T-cell (primary cell): ENCODE measurements at places on chromosomes 16 and 17.

DNA sequence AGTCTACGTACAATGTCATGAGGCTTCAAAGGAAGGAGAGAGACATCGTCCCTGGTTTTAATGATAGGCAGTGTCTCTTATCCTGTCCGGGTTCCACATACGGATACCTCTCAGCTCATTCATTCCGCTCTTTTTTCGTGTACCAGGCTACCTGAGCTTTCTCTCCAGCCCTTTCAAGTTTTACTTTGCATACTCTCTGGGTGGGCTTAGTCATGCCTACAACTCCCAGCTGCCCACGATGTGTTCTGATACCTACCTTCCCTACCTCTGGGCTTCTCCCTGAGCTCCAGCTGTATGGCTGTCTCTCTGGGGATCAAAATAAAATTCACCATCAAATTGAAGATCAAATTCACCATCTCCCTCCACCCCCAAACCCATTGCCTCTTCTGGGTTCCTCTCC is 354.0 kb upstream of the EEF2KMT start:
- no peaks in the 10 kb centered on the region for H3K27me3 ChIP-seq
- H3K4me3 ChIP-seq: no peak overlapping the region
- H3K36me3 ChIP-seq: no peaks in the 10 kb centered on the region
- H3K27ac ChIP-seq: no peak overlapping the region
- no peaks in the 10 kb centered on the region for H3K4me1 ChIP-seq

DNA sequence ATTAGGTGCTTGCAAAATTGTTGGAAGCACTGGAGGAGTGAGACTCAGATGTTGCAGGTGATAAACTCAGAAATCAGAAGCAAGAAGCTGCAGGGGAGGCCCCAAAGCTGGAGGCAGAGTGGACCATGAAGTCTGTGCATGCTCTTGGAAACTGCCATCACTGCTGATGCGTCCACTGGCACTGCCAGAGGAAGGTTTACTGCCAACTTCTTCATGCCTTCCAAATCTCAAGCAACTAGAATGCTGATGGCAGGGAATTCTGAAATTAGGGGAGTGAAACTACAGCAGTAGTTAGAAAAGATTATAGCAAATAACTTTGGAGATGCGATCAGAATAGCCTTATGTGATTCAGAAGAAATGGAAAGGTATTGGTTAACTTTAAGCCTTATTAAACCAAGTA is 277.1 kb upstream of the SDK2 start:
- H3K27me3 ChIP-seq: no peaks in the 10 kb centered on the region

- H3K4me3 ChIP-seq: no peak overlapping the region
- DNase-seq: no peak
- H3K27ac ChIP-seq: no peak overlapping the region
- H3K36me3 ChIP-seq: peaks cover 18% of the 10 kb centered on the region
Observed at GRCh38 chr16:89132194-89133005, 38.7 kb downstream of the ACSF3 start.

GRCh38 chr16:12219992-12220391 is 243.5 kb downstream of the SNX29 start:
- no peaks in the 10 kb centered on the region for H3K4me1 ChIP-seq
- no peak overlapping the region for H3K27ac ChIP-seq
- DNase-seq: no peak
- no peak overlapping the region for H3K4me3 ChIP-seq

DNA sequence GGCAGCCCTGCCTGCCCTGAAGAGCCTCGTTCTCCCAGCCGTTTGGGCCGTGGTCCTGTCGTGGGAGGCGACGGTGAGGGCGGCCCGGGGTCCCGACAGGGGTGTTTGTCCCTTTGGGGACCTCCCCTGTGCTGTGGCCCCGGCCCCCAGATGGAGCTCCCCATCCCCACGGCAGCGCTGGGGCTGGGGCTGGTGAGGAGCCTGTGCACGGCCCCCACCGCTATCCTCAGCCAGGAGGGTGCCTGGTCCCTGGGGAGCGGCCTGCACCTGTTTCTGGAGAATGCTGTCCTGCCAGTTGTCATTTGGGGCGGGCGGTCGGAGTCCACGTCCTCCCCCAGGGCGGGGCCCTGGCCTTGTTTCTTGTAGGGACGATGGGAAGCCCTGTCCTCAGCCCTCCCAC is 6.6 kb downstream of the CAPN15 start:
- peaks cover 24% of the 10 kb centered on the region for H3K36me3 ChIP-seq
- H3K27ac ChIP-seq: no peak overlapping the region
- peaks cover 25% of the 10 kb centered on the region for H3K4me1 ChIP-seq
- H3K27me3 ChIP-seq: no peaks in the 10 kb centered on the region

DNA sequence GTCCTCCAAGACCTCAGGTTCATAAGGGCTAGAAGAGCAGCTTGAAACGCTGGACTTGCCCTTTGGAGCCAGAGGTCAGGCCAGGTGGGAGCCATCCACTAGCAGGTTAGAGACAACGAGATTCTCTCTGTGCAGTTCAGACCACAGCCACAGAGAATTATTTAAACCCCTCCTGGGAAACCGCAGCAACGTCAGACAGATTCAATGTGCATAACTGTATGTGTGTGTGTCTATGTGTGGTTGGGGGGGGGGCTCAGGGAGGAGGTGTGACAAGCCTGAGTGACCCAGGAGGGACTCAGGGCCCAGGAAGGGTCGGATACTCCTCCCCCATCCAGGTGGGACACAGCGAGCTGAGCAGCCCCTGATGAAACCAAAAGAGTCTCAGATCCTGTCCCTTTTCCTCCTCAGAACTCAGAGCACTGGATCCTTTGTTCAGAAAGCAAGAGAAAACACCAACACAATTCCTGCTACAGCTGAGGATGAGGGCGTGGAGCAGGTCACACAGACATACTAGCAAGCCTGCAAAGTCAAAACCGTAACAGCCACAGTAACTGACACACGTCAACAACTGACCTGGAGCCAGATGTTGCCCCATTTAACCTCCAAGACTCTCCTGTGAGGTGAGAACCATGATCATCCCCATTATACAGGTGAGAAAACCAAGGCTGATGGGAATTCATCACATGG is 66.8 kb downstream of the XYLT1 start:
- peaks cover 14% of the 10 kb centered on the region for H3K4me1 ChIP-seq
- H3K36me3 ChIP-seq: peaks cover 3% of the 10 kb centered on the region
- no peak overlapping the region for H3K4me3 ChIP-seq
- no peaks in the 10 kb centered on the region for H3K27me3 ChIP-seq
- no peak overlapping the region for H3K27ac ChIP-seq
- no peak for DNase-seq

- no peak overlapping the region for H3K4me3 ChIP-seq
- no peaks in the 10 kb centered on the region for H3K4me1 ChIP-seq
- no peaks in the 10 kb centered on the region for H3K27me3 ChIP-seq
- H3K36me3 ChIP-seq: no peaks in the 10 kb centered on the region
- DNase-seq: no peak
- H3K27ac ChIP-seq: no peak overlapping the region
Observed at GRCh38 chr16:54076006-54076504, 210.5 kb downstream of the IRX3 start.

DNA sequence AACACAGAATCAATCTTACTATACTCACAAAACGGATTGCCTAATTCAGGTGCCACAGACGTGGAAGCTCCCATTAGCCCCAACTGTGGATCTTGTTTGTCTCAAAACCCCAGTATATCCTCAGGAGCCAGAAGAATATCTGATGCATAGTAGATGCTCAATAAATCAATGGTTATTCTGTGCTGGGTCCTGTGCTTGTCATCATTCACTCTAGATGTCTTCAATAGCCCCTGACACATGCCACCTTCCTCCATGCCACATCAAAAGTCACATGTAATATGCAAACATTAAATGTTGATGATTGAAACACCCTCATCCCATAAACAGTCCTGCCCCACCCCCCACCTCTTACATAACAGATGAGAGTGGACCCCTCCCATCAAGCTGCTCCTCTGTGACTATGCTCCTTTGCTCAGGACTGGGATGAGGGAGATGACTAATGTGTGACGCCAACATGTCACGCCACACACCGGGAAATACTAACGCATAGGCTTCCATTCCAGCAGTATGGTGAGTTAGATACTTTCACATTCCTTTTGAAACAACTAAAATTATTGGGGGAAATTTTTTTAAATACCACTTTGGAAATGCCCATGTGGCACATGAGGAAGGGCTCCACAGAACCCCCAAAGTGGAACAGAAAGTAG is 267.6 kb upstream of the SDK2 start:
- no peaks in the 10 kb centered on the region for H3K36me3 ChIP-seq
- no peak for DNase-seq
- H3K4me1 ChIP-seq: no peaks in the 10 kb centered on the region
- H3K27ac ChIP-seq: no peak overlapping the region
- no peak overlapping the region for H3K4me3 ChIP-seq

DNA sequence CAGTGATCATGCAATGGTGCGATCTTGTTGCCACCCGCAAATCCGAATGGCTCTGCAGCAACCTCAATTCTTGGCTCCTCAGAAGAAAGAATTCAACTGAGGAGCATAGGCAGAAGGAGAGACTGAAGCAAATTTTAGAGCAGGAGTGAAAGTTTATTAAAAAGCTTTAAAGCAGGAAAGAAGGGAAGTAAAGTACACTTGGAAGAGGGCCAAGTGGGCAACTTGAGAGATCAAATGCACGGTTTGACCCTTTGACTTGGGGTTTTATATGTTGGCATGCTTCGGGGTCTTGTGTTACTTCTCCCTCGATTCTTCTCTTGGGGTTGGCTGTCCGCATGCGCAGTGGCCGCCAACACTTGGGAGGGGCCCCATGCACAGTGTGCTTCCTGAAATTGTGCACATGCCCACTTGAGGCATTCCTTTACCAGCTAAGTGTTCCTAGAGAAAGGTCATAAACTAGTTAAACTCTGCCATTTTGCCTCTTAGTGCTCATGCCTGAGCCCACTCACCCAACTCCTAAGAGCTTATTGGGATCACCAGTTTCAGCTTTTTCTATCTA is 36.7 kb downstream of the ZNRF1 start:
- H3K4me3 ChIP-seq: no peak overlapping the region
- H3K36me3 ChIP-seq: no peaks in the 10 kb centered on the region
- H3K27me3 ChIP-seq: no peaks in the 10 kb centered on the region

- H3K36me3 ChIP-seq: no peaks in the 10 kb centered on the region
- no peaks in the 10 kb centered on the region for H3K27me3 ChIP-seq
- no peak for DNase-seq
- H3K27ac ChIP-seq: no peak overlapping the region
- no peak overlapping the region for H3K4me3 ChIP-seq
Observed at GRCh38 chr16:50588276-50588675, 40.1 kb downstream of the NKD1 start.

- DNase-seq: no peak
- no peaks in the 10 kb centered on the region for H3K36me3 ChIP-seq
- peaks cover 5% of the 10 kb centered on the region for H3K27me3 ChIP-seq
- no peak overlapping the region for H3K27ac ChIP-seq
Observed at GRCh38 chr17:41402161-41402560, 4.8 kb upstream of the KRT31 start.

DNA sequence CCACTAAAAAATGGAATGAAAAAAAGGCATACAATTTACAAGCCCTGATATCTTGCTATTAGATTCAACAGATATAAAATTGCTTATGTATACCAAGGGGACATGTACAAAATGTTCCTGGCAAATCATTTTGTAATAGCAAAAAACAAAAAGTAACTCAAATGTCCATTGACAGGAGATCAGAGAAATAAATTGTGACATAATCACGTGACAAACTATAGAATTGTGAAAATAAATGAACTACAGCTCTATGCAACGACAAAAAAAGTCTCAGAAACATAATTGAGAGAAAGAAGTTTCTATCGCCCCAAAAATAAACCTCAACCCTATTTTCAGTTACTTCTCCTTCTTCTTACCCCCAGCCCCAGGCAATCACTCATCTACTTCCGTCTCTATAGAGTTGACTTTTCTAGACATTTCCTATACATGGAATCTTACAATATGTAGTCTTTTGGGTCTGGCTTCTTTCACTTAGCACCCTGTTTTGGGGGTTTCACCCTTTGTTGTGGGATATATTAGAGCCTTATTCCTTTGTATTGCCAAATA is 12.1 kb upstream of the ACE start:
- DNase-seq: no peak
- peaks cover 11% of the 10 kb centered on the region for H3K27me3 ChIP-seq
- no peak overlapping the region for H3K4me3 ChIP-seq

DNA sequence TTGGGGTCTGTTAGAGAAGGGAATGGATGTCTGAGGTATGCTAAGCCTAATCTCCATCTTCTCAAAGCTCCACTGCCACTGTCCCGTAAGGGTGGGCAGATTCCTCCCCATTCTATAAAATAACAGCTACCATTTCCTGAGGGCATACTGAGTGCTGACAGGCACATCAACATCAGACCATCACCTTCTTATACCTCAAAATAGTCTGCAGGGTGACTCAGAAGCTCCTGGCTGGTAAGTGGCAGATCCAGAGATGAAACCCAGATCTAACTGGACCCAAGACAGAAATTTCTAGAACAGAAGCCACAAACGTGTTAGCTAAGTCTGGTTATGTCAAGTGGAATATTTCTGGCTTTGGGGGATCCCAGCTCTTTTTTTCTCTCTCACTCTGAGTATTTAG is 548.0 kb downstream of the WWOX start:
- H3K4me3 ChIP-seq: no peak overlapping the region
- no peaks in the 10 kb centered on the region for H3K36me3 ChIP-seq
- DNase-seq: no peak
- no peaks in the 10 kb centered on the region for H3K27me3 ChIP-seq
- H3K4me1 ChIP-seq: no peaks in the 10 kb centered on the region

GRCh38 chr17:5919089-5919488 is 151.1 kb upstream of the WSCD1 start:
- H3K36me3 ChIP-seq: no peaks in the 10 kb centered on the region
- no peak overlapping the region for H3K27ac ChIP-seq
- H3K4me3 ChIP-seq: no peak overlapping the region
- H3K27me3 ChIP-seq: peaks cover 14% of the 10 kb centered on the region

DNA sequence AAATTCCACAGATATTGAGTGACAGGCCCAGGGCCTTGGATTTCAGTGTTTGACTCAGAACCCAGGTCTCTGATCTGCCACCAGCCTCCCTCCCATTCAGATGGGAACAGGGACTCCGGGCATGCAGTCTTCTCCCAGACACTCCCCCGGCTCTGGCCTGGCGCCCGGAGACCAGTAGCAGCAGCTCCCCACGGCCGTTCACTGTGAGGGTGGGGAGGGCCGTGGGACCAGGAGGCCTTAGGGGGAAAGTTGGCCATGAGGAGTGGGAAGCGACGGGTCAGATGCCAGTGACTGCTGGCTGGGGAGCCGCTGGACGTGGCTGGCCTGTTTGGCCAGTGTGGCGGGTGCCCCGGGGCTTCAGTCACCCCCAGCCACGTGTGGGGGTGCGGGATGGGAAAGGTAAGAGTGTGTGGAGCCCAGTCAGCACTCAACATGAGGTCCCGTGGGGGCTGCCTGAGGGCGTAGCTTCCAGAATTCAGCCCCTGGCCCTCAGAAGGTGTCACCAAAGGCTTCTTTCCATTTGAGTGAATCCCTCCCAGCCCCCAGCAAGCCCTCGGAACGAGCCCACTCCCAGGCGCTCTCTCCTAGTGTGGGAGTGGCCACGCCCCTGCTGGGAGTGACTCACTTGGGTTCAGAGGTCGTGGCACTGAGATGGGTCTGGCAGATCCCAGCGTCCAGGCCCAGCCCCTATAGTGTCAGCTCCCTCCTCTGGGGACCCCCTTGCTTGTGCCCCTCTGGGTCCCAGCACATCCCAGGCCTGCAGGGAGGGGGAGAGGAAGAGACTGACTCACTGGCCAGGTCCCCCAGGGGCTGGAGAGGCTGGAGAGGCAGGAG is 309.4 kb downstream of the SEC14L1 start:
- H3K4me1 ChIP-seq: peaks cover 79% of the 10 kb centered on the region
- H3K27ac ChIP-seq: peak overlapping the region; percentile 63
- no peaks in the 10 kb centered on the region for H3K27me3 ChIP-seq
- H3K4me3 ChIP-seq: peak overlapping the region; percentile 91
- no peaks in the 10 kb centered on the region for H3K36me3 ChIP-seq
- DNase-seq: no peak
